ENCODE measurements at places on chromosomes 1 and 21. TPM values are rescaled to one million over a fixed set of nuclear protein-coding genes. Genes with fewer than 3 reads are reported as not detected.

- no peak for DNase-seq
Measured at GRCh38 chr1:74513411-74514300, 1.2 kb upstream of the LRRC53 start.

DNA sequence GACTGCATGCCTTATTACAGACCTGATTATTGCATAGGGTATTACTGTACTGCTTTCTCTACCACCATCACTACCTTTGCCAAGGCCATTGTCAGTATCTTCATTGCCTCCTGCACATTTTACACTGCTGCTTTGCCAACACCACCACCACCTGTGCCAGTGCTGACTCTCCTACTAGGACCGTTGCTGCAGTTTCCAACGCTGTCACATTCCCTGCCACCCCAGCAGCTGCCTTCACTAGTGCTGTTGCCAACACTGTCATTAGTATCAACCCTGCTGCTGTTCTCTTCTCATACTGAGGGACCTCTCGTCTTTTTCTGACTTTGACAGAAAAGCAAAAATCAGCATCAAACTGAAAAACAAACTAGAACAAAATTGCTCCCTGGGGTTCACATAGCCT is 394.9 kb upstream of the B3GALT2 start:
- no peak for DNase-seq

DNA sequence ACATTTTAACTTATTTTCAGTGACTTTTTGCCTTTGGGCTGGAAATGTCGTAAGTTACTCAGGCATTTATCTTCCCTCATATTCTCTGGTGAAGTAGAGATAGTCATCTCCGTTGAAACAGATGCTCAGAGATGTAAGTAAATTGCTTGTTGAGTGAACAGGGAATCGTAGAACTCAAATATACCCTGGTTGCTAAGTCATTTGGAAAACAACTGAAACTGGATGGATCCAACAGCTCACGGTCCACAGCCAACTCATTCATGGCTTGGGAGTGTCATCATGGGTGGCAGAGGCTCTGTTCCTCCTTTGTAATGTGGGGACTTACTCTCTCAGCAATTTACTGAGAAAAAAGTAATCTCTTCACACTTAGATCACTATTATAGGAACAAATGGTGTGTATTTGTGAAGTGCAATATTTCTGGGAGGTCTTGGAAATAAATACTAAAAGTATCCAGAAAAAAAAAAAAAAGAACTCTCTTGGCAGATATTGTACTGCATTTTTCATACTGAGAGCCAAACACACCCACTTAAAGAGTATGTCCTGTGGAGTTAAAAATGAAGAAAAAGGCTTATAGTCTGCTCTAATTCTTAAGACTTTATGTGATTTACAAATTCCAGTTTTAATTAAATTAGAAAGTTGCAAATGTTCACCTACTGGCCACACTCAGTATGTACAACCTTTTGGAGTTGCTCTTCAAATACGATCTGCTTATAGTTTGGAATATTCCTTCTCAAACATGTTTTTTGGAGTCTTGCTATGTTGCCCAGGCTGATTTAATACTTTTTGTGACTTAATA is 107.4 kb downstream of the LEPR start:
- no peak for DNase-seq

GRCh38 chr1:12678820-12679219 is 34.9 kb downstream of the AADACL4 start:
- no peak for DNase-seq

Gene RGS4
- not detected for total RNA-seq

Gene LAD1
- total RNA-seq = not detected

- no peak for DNase-seq
Measured at GRCh38 chr1:191993549-191993948, 164.7 kb upstream of the RGS18 start.

DNA sequence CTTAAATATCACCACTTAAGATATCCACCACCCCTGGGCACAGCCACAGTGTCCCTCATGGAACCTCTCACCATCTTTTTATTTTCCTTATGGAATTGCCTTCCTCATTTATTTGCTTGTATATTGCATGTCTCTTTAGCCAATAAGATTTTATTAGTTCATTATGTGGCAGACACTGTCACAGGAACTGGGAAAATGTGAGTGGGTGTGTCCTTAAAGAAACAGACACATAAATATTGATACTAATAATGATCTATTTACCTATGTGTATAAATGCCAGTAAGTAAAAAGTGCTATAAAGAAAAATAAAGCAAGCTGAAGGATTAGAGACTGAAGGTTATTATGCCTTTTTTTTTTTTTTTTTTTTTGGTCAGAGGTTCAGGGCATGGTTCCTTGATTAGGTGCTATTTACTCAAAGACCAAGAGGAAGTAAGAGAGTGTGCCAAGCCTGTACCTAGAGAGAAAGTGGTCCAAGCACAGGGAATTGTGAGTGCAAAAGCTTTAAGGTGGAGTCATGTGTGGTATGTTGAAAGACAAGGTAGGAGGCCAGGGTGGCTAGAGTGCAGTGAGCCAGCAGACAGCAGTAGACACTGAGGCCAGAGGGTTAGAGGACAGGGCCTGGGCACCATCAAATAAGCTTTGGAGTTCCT is 589.0 kb downstream of the USP25 start:
- no peak for DNase-seq

DNA sequence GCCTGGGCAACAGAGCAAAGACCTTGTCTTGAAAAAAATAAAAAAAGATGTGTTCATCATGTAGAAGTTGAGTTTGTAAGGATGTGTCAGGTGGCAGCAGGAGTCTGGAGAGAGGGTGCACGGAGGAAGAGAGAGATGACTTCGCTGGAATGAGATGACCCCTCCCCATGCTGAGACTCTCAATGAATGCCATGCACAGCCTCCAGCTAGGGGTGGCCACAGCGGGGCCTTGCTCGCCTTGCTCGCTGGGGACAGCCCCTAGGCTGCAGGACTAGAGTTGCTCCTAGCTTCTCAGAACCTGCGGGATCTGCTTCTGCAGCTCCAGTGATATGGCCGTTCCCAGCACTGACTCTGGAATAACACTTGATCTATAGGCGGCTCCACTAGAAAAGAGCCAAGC is 6.6 kb upstream of the C2CD2 start:
- DNase-seq = no peak

DNA sequence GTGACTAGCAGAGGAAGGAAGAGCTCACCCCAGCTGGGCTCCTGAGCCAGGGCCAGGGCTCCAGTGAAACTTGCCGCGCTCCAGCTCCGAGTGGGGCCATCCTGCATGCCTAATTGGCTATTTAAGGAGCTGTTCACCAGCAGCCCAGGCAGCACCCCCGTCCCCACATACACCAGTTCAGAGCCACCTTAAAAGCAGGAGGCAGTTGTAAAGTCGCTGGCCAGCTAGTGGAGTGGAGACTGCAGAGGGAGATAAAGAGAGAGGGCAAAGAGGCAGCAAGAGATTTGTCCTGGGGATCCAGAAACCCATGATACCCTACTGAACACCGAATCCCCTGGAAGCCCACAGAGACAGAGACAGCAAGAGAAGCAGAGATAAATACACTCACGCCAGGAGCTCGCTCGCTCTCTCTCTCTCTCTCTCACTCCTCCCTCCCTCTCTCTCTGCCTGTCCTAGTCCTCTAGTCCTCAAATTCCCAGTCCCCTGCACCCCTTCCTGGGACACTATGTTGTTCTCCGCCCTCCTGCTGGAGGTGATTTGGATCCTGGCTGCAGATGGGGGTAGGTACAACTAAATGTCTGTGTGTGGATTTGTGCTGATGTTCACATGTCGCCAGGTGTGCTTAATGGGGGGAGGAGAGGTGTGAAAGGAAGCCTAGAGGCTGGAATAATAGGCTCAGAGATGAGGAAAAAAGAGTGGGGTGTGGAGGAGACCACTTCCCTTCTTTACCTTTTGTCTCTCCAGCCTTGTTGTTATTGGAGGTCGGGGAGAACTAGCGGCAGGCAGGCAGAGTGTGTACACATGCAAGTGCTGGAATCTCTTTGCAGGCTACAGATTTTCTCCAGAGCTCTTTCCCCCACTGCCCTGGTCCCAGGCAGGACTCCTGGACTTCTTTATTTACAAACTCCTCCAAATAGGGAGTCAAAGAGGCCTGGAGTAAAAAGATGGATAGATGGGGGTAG is at the start of gene CA14:
Gene CA14 (plus strand): TSS at position 151 of the 962 bp plus-strand sequence. CDS start 355 bp downstream, at position 506.
- no peak for DNase-seq

- no peak for DNase-seq
Measured at GRCh38 chr21:36702622-36702968, 3.7 kb downstream of the SIM2 start.

Gene UHMK1
- total RNA-seq = 57.0 TPM

DNA sequence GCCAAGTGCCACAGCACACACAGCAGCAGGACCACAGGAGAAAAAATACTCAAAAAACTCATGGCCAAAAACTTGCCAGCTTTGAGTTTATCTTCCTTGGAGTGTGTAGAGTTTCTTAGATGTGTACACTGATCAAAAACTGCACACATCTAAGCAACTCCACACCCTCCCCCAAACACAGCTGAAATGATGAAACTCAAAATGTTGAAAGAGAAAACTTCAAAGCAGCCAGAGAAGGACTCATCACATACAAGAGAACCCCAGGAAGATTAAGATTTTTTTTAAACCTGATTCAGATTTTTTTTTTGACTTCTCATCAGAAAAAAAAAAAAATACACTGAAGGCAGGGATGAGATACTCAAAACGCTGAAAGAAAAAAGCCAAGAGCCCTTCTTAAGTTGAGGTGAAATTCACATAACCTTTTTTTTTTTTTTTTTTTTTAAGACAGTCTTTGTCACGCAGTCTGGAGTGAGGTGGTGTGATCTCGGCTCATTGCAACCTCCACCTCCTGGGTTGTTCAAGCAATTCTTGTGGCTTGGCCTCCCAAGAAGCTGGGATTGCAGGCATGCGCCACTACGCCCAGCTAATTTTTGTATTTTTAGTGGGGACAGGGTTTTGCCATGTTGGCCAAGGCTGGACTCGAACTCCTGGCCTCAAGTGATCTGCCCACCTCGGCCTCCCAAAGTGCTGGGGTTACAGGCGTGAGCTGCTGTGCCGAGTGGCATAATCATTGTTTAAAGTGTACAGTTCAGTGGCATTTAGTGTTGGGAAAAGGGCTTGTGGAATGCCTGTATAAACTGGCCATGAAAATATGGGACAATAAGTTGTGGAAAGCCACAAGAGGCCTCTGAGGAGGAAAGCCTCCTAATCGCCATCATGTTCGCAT is 20.9 kb upstream of the PDXK start:
- no peak for DNase-seq

GRCh38 chr1:111585447-111586086 is 34.0 kb upstream of the RAP1A start:
- DNase-seq = no peak

DNA sequence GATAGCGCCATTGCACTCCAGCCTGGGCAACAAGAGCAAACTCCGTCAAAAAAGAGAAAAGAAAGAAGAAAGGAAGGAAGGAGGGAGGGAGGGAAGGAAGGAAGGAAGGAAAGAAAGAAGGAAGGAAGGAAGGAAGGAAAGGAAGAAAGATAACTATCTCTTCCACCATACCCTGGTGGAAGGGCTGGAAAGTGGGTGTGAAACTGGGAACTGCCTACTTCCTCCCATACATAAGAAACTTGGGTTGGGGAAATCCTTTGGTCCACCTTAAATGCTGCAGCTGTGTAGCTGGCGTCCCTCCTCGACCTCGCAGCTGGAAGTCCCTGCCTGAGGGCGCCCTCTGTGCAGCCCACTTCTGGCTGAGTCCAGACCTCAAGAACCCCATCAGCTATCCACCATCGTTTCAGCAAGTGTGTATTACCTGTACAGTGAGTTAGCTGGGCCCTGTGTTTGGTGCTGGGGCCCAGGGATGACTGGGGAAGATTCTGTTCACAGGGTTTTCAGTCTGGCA is 4.6 kb upstream of the FAM167B start:
- no peak for DNase-seq

Gene SFT2D2
- 60.2 TPM for total RNA-seq

Gene TSSK3
- 0.21 TPM for total RNA-seq

GRCh38 chr1:205275916-205276688 is 45.4 kb downstream of the NUAK2 start:
- no peak for DNase-seq

Gene LCE1B
- total RNA-seq = not detected

DNA sequence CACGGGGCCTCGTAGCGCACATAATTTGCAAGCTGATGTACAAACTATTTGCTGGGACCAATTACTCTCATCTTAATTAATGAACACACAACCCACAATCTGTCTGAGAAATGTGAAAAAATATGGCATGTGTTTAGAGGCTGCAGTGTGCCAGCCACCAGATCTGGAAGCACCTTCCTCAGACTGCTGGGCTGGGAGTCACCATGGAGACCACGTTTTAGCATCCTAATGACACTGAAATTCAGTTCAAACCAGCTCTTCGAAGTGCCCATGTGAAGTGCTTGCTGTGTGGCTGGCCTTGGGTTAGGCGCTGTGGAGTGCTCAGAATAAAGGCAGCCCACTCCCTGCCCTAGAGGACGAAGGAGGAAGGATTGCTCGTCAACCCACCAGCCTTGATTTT is 482.4 kb downstream of the OMA1 start:
- no peak for DNase-seq

- no peak for DNase-seq
Measured at GRCh38 chr1:81606656-81607055, 194.1 kb upstream of the ADGRL2 start.

- no peak for DNase-seq
Measured at GRCh38 chr1:177257128-177257527, 86.4 kb downstream of the BRINP2 start.

Gene SIPA1L2
- 0.66 TPM for total RNA-seq

DNA sequence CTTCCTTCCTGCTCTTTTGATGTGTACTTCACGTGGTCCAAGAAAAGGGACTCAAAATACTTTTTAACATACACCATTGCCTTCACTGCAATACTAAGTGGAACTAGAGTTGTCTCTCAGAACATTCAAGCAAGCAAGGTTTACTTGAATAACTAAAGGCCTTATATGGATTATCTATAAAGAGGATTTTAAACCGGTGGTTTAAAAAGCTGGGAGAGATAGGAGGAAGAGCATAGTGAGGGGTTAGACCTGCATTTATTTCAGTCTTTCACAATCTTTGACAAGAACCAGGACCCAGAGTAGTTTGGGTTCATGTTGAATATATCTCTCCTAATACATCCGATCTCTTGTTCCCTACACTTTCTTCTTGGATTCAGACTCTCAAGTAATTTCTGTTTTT is 6.9 kb downstream of the S1PR1 start:
- no peak for DNase-seq

Gene IL22RA1
- not detected for total RNA-seq

Gene ERI3
- total RNA-seq = 33.1 TPM

DNA sequence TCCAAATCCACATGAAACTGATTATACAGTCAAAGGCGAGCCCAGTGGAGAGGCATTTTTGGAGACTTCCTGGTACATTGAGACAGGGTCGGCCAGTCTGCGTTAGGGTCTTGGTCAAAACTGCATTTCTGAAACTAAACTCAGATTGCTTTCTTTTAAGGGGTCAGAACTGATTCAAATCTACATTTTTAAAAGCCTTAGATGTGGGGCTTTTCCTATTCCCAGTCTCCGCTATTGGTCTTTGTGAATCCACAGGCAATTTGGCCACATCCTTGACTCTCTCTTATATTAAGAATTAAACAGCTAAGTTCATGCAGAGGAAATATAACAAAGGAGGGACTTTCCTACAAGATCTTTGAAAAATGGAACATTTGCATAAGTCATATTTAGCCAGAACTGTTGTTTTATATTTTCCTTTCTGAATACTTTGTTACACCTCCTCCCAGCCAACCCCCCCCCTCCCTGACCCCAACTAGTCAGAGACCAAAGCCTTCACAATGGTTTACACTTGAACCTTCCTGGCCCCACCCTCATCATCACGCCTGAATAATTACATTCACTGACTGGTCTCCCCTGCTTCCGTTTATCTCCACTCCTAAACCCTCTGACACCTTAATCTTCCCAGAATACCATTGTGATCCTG is 30.9 kb downstream of the SELL start:
- DNase-seq = no peak

Measured in activated CD8-positive, alpha-beta T cell treated with anti-CD3 and anti-CD28 coated beads, Interleukin-2, amount 10 ng/mL, durations not matched to agents 7 days and 5 days (primary cell).